Activated naive CD4-positive, alpha-beta T cell treated with anti-CD3 and anti-CD28 coated beads, Interleukin-2, amount 50 U/mL, for 72 hours (primary cell): ENCODE measurements at places on chromosomes 6 and 20. TPM values are rescaled to one million over a fixed set of nuclear protein-coding genes. Genes with fewer than 3 reads are reported as not detected.

The CD93 gene
- total RNA-seq, result 0.41 TPM

The TCF21 gene
- total RNA-seq, result not detected

DNA sequence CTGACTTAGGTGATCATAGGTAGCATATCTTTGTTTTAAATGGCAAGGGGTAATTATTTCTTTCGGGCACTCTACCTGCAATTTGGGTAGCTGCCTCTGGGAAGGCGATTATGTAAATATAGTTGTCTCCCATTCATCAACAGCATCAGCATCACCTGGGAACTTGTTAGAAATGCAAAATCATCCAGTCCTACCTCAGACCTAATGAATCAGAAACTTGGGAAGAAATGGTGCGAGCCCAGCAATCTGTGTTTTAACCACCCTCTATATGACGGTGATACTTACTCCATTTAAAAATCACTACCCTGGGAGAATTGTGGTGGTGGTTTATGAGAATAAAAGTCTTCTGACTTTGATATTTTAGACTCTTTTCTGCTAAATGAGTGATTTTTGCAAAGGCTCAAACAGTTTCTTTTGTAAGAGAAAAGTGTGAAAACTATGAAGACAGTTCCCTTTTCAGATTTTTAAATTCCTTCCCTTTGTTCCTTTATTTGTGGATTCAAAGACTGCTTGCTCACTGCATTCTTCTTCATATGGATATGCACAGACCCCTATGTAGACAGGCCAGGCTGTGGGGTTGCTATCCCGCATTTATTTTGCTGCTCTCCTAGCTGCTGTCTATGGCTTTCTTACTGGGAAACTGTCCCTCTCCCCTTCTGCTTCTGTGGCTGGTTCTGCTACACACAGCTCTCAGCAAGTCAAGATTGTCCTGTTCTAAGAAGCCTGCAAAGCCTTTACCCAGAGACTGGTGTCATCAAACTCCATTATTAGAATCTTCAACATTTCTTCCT is 365.3 kb downstream of the RNF144B start:
- DNase-seq, result no peak

The HSPA1L gene
- total RNA-seq, result 2.8 TPM

- no peak for DNase-seq
These were observed 46.4 kb upstream of the PMEPA1 start for GRCh38 chr20:57756213-57756612.

GRCh38 chr6:145036848-145037567 is 698.3 kb downstream of the EPM2A start:
- no peak for DNase-seq

- DNase-seq, result no peak
These were observed 20.8 kb downstream of the SLC12A5 start for GRCh38 chr20:46049815-46050214.
